ENCODE measurements at places on chromosomes 7 and 10.

GRCh38 chr7:148967032-148967372 lies 61.3 kb downstream of the PDIA4 start:
- no peak overlapping the region for H3K27ac ChIP-seq
- peaks cover 18% of the 10 kb centered on the region for H3K4me1 ChIP-seq
- DNase-seq: no peak
- peak overlapping the region; percentile 32 for H3K4me3 ChIP-seq

DNA sequence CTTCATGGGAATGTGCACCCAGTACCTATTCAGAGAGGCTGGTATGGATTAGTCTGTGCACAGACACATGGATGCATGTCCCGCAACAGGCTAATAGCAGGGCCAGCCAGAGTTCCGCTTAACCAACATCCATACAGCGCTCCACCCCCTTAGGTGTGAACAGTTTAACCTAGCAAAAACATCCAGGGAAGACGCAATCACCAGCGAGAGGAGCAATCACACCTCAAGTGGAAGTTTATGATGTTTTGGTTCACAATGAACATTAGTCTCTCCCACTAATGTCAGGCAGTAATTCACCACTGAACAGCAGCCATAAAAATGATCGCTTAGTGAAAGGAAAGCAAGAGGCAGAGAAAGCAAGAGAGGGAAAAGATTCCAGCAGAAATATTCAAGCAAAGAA lies 91.1 kb downstream of the PLXNA4 start:
- no peak overlapping the region for H3K27ac ChIP-seq
- peaks cover 7% of the 10 kb centered on the region for H3K27me3 ChIP-seq
- no peaks in the 10 kb centered on the region for H3K36me3 ChIP-seq
- no peaks in the 10 kb centered on the region for H3K4me1 ChIP-seq
- no peak overlapping the region for H3K4me3 ChIP-seq
- no peak for DNase-seq

GRCh38 chr10:24382979-24383663 lies 174.2 kb downstream of the KIAA1217 start:
- no peak overlapping the region for H3K27ac ChIP-seq
- no peak for DNase-seq
- H3K27me3 ChIP-seq: no peaks in the 10 kb centered on the region
- no peak overlapping the region for H3K4me3 ChIP-seq

DNA sequence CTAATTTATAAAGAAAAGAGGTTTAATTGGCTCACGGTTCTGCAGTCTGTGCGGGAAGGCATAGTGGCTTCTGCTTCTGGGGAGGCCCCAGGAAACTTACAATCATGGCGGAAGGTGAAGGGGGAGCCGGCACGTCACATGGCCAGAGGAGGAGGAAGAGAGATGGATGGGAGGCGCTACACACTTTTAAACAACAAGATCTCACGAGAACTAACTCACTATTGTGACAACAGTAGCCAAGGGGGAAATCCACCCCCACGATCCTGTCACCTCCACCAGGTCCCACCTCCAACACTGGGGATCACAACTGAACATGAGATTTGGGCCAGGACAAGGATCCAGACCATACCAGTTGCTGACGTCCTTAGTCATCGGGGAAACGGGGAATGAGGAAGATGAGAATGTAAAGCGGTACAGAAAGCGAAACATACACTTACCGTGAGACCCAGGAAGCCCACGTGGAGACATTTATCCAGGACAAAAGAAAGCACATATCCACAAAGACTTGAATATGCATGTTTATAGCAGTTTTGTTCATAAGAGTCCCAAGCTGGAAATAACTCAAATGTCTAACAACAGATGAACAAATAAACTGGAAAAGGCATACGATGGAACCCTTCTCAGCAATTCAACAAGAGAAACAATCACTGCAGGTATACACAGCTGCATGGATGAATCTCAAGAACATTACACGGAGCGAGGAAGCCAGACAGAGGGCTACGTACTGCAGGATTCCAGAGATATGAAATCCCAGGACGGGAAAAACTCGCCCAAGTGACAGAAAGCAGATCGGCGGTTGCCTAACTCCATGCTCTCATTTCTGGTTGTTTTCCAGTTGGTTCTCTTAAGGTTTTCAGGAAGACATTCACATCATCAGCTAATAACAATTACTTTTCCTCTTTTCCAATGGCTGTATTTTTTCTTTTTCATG lies 26.2 kb upstream of the INPP5A start:
- no peaks in the 10 kb centered on the region for H3K36me3 ChIP-seq
- DNase-seq: no peak
- H3K4me3 ChIP-seq: no peak overlapping the region

GRCh38 chr10:117362313-117362712 lies 12.9 kb downstream of the PDZD8 start:
- H3K36me3 ChIP-seq: no peaks in the 10 kb centered on the region
- H3K27me3 ChIP-seq: no peaks in the 10 kb centered on the region
- H3K4me1 ChIP-seq: peaks cover 49% of the 10 kb centered on the region
- DNase-seq: no peak
- H3K4me3 ChIP-seq: no peak overlapping the region

DNA sequence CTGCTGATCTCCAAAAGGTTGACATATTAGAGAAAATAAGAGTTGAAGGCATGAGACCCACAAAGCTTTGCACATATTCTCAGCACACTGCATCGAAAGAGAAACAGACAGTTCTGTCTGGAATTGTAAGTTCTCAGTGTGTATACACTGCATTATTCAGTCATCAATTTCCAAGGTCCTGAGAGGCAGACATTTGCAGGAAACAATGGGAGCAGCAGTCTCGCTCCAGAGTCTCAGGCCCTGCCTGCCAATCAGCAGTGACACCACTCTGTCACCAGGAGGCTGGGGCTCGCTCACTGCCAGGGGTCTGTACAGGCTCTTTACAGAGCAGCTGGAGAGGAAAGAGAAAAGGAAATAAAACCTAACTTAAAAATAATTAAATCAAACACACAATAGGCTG lies 36.3 kb downstream of the JAZF1 start:
- H3K4me3 ChIP-seq: no peak overlapping the region
- no peak for DNase-seq
- peaks cover 11% of the 10 kb centered on the region for H3K36me3 ChIP-seq
- H3K4me1 ChIP-seq: peaks cover 3% of the 10 kb centered on the region
- no peaks in the 10 kb centered on the region for H3K27me3 ChIP-seq

DNA sequence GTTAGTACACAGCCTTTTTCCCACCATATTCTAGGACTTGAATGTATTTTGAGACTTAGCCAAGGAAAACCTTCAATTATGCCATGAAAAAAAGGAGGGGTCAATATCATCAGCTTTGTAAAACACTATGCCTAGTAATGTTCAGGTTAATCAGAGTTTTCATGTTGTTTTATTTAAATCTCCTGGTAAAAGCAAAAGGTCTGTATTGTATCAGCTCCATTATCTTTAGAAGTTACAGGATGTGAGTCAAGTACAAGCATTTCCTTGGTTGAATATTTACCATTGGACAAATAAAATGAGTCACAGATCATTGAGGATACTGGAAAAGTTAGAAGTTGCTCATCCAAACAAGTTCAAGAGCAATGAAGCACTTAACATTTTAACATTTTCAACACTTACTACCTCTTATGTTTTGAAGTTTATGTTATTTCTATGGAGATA lies 89.9 kb upstream of the CAPZA2 start:
- no peak overlapping the region for H3K4me3 ChIP-seq
- peak overlapping the region; percentile 31 for H3K27ac ChIP-seq
- H3K27me3 ChIP-seq: no peaks in the 10 kb centered on the region
- peak; percentile 37 for DNase-seq
- H3K4me1 ChIP-seq: peaks cover 45% of the 10 kb centered on the region
- H3K36me3 ChIP-seq: no peaks in the 10 kb centered on the region

GRCh38 chr10:92590623-92591549 lies 2.0 kb upstream of the KIF11 start:
- peak overlapping the region; percentile 67 for H3K4me3 ChIP-seq
- no peaks in the 10 kb centered on the region for H3K27me3 ChIP-seq
- H3K4me1 ChIP-seq: peaks cover 26% of the 10 kb centered on the region
- DNase-seq: peak; percentile 60
- H3K27ac ChIP-seq: peak overlapping the region; percentile 95

DNA sequence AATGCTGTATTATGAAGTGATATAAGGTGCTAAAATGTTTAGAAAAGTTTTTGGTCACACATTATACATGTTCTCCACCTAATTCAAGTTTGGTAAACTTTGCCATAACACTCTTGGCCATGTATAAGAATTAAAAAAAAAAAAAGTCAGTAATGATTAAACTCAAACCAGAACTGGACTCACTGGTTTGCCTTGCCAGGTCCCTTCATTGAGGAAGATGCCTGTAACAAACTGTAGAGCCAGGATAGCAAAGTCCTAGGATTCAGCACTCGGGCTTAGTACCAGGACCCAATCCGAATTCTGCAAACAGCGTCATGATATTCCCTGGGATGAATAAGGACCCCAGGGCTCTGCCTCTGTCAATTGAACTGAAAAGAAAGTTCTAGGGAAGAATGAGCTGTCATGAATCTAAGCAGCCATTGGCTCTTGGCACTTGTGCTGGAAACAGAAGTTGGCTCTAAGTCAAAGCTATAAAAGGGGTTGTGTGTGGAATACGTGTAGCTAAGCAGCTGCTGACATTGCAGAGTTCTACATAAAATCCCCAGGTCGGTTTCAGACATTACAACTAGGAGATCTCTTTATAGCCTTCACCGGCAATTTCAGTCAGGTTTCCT lies 216.9 kb downstream of the C7orf25 start:
- no peak overlapping the region for H3K4me3 ChIP-seq
- no peaks in the 10 kb centered on the region for H3K27me3 ChIP-seq
- H3K27ac ChIP-seq: no peak overlapping the region
- H3K4me1 ChIP-seq: no peaks in the 10 kb centered on the region
- H3K36me3 ChIP-seq: no peaks in the 10 kb centered on the region

GRCh38 chr7:83976302-83976701 lies 218.3 kb downstream of the SEMA3A start:
- no peak overlapping the region for H3K4me3 ChIP-seq
- no peaks in the 10 kb centered on the region for H3K36me3 ChIP-seq
- no peaks in the 10 kb centered on the region for H3K27me3 ChIP-seq
- no peaks in the 10 kb centered on the region for H3K4me1 ChIP-seq
- peak; percentile 50 for DNase-seq

DNA sequence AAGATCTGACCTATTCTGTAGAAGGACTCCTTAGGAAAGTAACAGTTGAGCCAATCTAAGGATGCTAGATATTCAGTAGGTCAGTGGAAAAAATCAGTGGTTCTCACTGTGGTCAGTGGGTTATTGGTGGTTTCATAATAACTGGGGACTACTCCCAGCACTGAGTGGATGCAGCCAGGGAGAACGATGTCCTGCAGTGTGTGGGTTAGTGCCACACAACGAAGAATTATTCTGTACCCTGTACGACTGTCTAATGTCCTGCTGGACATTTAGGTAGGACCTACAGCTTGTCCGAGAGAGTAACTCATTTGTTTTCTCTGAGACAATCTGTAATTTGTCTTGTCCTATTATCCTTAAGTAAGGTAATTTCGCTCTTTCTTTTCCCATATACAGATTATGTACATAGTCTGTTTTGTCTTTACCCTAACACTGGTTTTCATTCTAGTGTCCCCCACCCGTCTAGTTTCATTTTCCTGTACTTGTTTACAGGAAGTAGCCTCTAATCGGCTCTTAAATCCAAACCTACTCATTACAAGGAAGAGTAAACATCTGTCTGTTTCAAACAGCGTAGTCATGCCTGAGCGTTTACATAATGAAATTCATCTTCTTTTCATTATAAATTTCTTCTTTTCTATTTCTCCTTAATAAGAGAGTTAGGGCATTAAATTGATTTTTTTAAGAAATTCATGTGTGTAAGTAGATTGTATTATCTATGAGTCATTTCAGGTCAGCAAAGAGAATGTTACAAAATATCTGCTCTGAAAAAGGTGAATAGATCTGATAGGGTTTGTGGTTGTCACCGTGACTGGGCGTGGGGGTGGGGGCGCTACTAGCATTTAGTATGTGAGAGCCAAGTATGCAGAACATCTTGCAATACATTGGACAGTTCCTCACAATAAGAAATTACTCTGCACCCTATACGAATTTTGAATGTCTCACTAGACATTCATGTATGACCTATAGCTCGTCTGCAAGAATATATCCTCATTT lies 8.3 kb upstream of the ZC3HAV1L start:
- peaks cover 5% of the 10 kb centered on the region for H3K4me1 ChIP-seq
- no peak overlapping the region for H3K4me3 ChIP-seq
- DNase-seq: peak; percentile 6
- no peaks in the 10 kb centered on the region for H3K27me3 ChIP-seq
- peaks cover 24% of the 10 kb centered on the region for H3K36me3 ChIP-seq

DNA sequence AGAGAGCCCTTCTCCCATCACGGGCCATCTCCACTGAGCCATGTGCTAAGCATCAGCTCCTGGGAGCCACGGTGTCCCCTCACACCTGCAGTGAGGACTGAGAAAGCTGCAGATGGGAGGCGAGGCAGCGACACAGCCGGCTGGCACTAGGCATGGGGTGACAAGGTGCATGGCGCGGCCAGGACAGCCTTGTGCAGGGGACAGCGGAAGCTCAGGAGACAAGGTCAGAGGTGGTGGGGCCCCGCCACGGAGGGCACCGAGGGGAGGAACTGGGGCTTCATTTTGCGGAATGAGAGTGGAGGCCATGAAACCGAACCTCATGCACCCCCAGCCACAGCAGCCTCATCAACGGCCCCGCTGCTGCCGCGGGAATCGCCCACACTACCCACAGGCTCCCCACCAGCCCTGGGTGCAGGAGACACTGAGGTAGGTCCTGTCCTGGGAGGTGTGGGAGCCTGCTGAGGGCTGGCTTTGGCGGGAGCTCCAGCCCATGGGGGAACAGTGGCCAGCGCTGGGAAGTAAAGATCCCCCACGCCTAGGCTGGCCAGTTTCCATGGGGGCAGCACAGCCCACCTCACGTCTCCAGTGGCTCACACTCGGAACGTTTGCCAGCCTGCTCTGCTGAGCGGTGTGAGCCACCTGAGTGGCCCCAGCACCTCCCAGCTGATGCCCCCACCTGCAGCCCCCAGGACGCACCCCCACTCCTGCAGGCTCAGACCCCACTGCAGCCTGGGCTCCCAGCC lies 71.2 kb upstream of the INSIG1 start:
- no peak overlapping the region for H3K4me3 ChIP-seq
- DNase-seq: no peak
- H3K4me1 ChIP-seq: peaks cover 27% of the 10 kb centered on the region
- H3K27me3 ChIP-seq: 0 out of 2 replicates have a peak, but pooled peaks cover 5% of the 10 kb centered on the region
- no peak overlapping the region for H3K27ac ChIP-seq

- no peak for DNase-seq
- no peak overlapping the region for H3K4me3 ChIP-seq
- H3K36me3 ChIP-seq: no peaks in the 10 kb centered on the region
Measured at GRCh38 chr7:89826121-89826520, 328.1 kb upstream of the STEAP1 start.

GRCh38 chr10:12700557-12700874 lies 301.0 kb downstream of the CCDC3 start:
- no peak overlapping the region for H3K27ac ChIP-seq
- no peak overlapping the region for H3K4me3 ChIP-seq
- no peaks in the 10 kb centered on the region for H3K27me3 ChIP-seq
- H3K4me1 ChIP-seq: peaks cover 26% of the 10 kb centered on the region
- no peaks in the 10 kb centered on the region for H3K36me3 ChIP-seq
